Glomerular endothelial cell (primary cell): ENCODE measurements at places on chromosomes 13 and 19. TPM values are rescaled to one million over a fixed set of nuclear protein-coding genes. Genes with fewer than 3 reads are reported as not detected.

The TRPC4 gene
- total RNA-seq = 2.8 and 6.3 TPM in 2 replicates

The KATNAL1 gene
- total RNA-seq = 14.3 and 22.2 TPM in 2 replicates

The MCEMP1 gene
- not detected in 2 replicates for total RNA-seq

The GNG7 gene
- total RNA-seq = 0.19 and 1.3 TPM in 2 replicates

The ZNF554 gene
- total RNA-seq = 2.7 and 5.4 TPM in 2 replicates
